ENCODE measurements at places on chromosomes 2 and 18. TPM values are rescaled to one million over a fixed set of nuclear protein-coding genes. Genes with fewer than 3 reads are reported as not detected.

DNA sequence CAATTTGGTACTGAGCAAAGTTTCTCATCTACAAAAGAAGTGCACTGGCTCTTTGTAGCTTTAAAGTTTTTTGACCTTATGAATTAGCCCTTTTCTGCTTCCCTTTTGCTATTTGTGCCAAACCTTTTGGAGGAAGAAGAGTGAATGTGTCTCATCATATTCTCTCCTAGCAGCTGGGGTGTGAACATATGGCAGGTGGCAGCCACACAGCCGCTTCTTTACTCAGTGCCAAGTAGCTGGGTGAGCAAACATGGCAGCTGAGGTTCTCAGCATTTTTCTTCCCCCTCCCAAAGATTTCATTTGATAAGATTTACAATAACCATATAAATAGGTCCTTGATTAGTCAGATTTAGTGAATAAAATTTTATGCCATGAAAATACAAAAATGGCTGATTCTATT lies 46.7 kb upstream of the STK17B start:
- no peak for DNase-seq

- DNase-seq = no peak
Measured at GRCh38 chr2:239297142-239298004, 103.4 kb downstream of the HDAC4 start.

DNA sequence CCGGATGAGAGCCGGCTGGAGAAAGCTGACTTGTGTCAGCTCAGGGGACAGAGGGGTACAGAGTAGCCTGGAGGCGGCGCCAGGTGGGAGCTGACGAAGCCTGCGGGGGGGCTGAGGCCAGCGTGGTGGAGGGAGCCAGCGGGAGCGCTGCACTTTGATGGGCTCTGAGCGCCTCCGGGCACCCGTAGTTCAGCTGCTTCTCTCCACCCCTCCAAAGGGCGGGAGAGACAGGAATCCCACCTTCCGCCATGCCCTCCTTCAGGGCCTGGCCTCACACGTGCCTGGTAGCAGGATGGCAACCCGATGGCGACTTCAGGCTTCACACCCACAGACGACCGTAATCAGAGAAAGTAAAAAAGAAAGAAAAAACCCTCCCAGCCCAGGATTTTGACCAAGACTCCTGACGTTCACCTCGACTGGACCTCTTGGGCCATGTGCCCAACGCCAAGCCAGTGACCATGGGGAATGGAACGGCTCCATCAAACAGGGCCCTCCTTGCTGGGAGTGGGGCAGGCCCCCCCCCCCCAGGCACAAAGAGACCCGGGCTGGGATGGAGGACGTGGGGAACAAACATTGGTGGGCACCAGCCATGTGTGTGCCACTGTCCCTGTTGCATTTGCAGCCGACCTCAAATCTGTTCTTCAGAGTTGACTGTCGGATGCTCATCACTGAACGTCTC lies 60.7 kb upstream of the ASAP2 start:
- no peak for DNase-seq

The ABHD3 gene
- 2.8 TPM for polyA plus RNA-seq

DNA sequence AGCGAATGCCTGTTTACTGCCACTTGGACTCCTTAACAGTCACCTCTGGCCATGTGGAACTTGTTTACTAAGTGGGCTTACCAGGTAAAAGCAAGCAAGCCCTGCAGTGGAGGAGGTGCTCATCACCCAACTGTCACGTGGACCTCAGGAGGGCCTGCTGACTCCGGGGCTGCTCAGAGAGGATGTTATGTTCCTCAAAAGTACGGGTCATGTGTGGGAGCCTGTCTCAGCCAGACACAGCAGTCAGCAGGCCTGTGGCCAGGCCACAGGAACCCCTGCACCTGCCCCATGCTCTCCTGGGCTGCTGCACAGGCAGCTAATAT lies 36.2 kb downstream of the AMER3 start:
- no peak for DNase-seq

- DNase-seq = no peak
Measured at GRCh38 chr2:5788447-5788846, 96.3 kb downstream of the SOX11 start.

DNA sequence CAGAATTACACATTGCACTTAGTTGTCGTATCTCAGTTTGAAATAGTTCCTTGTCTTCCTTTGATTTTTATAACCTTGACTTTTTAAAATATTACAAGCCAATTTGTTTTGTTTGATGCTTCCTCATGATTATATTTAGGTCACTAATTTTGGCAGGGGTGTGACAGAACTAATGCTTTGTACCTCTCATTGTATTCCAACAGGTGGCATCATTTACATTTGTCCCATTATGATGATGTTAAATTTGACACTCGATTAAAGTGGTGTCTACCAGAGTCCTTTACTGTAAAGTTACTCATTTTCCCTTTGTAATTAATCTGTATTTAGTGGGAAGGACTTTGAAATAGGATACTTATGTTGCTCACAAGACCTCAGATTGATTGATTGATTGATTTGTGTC lies 21.5 kb upstream of the MFSD2B start:
- DNase-seq = no peak

- DNase-seq = no peak
Measured at GRCh38 chr2:1360557-1361250, 52.6 kb upstream of the TPO start.

DNA sequence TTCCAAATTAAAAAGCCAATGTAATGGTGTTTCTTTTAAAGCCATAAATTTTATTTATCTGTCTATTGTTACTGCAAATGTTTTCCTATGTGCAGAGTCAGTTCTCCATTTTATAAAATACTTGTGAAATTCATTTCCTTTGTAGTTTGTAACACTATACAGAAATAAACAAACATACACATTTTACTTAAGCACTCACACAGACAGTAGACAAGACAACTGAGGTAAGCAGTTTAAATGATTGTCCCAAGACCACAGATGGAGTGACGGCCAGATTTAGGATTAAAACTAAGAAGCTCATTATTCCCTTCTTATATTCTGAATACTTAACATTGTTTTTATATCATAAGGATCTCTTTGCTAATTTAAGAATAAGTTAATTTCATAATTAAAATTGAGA lies 100.9 kb downstream of the BAZ2B start:
- no peak for DNase-seq

- DNase-seq = no peak
Measured at GRCh38 chr2:8581601-8582041, 100.2 kb upstream of the ID2 start.

DNA sequence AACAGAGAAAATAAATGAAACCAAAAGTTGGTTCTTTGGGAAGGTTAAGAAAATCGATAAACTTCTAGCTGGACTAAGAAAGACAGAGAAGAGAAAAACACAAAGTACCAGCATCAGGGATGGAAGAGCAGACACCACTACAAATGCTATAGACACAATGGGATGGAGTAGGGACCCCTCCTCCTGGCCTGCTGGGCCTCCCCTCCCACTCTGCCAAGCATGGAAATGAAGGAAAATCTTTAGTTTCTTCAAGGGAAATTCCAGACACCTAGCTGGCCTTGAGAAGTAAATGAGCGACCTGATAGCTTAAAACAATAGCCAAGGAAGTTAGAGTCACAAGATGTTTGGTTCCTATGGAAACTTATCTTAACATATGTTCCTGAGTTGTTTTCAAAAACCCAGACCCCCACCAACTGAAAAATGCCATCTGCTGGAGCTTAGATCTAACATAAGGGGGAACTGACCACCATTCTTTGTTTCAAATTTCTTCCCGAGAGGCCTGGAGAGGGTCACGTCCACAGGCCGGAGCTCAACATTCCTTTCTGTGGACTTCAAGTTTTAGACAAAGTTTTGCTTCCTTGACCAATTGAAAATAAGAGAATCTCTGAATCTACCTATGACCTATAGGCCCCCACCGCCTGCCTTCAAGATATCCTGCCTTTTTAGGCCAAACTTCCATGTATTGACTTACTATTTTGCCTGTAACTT lies 101.9 kb downstream of the BIN1 start:
- DNase-seq = no peak

DNA sequence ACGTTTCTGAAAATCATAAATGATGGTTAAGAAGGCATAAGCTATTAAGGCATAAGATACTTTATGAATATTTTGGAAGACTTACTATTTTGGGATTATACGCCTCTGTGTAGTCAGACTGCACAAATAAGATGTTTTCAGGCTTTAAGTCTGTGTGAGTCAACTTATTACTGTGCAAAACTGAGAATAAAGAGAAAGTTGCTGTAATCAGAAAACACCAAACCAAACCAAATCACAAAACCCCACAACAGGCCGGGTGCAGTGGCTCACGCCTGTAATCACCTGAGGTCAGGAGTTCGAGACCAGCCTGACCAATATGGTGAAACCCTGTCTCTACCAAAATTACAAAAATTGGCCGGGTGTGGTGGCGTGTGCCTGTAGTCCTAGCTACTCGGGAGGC lies 7.7 kb downstream of the CLK1 start:
- no peak for DNase-seq

DNA sequence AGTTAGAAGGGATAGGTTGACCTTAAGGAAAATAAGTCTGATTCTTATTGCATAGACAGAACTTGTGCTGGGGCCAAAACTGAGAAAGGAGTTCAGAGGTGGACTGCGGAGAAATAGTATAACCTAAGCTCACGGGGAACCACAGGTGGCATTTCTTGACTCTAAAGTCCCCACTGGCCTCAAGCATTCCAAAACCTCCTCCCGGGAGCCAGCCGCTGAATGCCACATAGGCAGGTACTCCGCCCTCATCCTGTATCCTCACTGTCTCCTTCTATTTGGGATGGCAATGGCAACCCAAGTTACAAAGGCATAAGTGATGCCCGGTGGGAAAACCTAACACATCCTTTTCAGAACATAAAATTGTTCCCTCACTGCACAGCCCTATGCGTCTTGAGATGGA lies 173.0 kb downstream of the SP3 start:
- no peak for DNase-seq

The FSHR gene
- polyA plus RNA-seq = not detected

DNA sequence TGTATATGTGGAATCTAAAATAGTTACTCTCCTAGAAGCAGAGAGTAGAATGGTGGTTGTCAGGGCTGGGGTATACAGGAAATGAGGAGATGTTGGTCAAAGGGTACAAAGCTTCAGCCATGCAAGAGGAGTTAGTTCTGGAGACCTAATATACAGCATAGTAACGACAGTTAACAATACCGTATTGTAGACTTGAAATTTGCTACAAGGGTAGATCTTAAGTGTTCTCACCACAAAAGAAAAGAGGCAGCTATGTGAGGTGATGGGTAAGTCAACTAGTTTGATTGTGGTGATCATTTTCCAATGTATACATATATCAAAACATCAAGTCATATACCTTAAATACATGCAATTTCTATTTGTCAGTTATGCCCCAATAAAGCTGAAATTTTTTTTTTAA lies 98.2 kb upstream of the CYP1B1 start:
- no peak for DNase-seq

DNA sequence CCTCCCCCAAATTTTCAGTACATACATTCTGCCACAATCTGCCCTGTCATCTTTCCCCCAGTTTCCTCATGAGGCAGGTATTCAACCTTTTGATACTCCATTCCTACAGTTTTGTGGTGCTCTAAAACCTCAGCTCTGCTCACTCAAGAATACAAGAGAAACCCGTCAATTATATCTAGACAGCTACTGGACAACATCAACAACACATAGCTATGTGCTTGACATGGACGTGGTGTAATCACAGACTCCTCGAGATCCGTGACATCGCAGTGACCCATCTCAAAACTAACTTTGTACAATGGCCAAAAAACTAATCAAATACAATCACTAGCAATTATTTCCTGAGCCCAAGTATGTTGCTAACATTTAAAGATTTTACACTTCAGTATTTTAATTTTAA lies 23.6 kb downstream of the WDSUB1 start:
- DNase-seq = no peak

DNA sequence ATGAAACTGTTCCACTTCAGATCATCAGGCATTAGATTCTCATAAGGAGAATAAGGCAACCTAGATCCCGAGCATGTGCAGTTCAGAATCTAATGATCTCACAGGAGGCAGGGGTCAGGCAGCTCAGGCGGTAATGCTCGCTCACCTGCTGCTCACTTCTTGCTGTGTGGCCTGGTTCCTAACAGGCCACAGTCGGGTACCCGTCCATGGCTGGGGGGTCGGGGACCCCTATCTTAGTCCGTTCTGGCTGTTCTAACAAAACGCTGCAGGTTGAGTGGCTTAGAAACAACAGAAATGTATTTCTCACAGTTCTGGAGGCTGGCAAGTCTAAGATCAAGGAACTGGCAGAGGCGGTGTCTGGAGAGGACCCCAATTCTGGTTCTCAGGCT lies 79.2 kb downstream of the ASB1 start:
- no peak for DNase-seq

The GALR1 gene
- not detected for polyA plus RNA-seq

- no peak for DNase-seq
Measured at GRCh38 chr2:20669562-20670314, 2.8 kb downstream of the GDF7 start.

DNA sequence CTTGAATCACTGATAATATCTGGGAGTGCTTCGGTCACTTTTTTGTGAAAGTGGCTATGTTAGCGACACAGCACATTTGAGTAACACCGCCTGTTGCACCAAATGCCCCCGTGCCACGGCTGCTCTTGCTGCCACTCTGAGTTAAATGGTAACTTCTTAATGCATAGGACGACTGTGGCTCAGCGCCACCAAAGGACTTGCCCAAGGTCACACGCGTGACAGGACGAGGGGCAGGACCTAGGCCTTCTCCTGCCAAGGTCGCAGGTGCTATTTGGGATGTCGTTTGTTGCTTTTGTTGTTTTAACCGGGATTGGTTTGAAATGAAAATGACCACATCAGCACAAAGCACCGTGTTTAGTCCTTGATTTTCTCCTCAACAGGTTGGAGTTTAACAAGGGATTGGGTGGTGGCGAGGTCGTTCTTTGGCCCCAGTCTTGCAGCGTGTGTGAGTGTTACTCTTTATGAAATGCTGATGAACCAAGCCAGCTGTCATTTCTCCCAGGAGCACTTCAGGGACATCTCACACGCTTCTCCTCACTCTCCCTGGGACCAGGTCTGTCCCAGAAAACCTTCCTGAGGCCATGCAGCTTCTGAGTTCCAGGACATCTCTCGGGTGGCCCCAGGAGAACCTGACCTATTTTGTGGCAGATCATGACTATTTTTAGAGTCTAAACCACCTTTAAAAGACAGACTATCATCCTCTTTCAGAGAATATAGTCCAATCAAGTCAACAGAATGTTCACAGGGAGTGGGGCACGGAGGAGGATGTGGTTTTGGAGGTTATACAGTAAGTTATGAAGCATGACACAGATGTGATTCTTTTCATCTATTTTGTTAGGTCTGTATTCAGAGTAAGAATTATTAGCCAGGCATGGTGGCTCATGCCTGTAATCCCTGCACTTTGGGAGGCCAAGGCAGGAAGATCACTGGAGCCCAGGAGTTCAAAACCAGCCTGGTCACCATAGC lies 49.9 kb downstream of the MTCL1 start:
- DNase-seq = peak; percentile 34

GRCh38 chr18:57705832-57706595 lies 84.4 kb upstream of the NARS1 start:
- DNase-seq = no peak

The MOCOS gene
- polyA plus RNA-seq = 12.5 TPM

GRCh38 chr2:109145286-109145685 lies 16.3 kb downstream of the SH3RF3 start:
- no peak for DNase-seq

DNA sequence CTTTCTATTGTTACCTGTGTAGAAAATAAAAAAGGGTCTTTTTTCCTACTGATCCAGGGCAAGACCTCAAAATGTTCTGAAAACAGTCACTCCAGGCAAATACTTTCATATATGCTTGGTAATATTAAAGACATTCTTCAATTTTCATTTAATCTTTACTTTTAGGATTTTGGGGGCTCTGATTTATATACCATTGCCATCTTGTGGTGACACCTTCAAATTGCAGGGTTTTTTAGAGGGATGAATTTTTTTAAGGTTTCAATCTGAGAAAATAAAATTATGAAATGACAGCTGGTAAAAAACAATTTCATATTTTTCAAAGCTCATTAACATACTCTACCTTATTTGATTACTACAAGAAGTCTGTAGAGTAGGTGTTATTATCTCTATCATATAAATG lies 26.8 kb downstream of the MAPK4 start:
- DNase-seq = no peak

Measured in BJ (cell line).